Upper lobe of left lung (tissue), 6 donors: ENCODE measurements at places on chromosomes 2 and 18. TPM values are rescaled to one million over a fixed set of nuclear protein-coding genes. Genes with fewer than 3 reads are reported as not detected.

- peak; percentile 66 for DNase-seq
These were observed 62.3 kb upstream of the MCFD2 start for GRCh38 chr2:46977899-46978298.

DNA sequence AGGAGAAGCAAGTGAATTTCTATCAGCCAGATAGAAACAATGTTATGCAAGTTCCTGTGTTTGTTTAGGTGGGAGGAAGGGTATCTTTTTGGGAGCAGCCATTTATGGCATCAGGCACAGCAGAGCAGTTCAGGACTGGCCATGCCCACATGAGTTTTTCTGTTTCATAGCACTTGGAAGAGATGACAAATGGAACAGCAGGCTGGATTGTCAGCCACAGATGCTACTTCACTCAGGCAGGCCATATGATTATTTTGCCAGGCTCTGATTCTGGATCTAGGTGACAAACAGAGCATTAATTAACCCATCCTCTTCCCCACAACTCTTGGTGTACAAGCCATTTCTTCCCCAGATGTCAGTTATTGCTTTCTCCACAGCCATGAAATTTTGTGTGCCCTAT lies 63.8 kb downstream of the GALNT13 start:
- DNase-seq: no peak

DNA sequence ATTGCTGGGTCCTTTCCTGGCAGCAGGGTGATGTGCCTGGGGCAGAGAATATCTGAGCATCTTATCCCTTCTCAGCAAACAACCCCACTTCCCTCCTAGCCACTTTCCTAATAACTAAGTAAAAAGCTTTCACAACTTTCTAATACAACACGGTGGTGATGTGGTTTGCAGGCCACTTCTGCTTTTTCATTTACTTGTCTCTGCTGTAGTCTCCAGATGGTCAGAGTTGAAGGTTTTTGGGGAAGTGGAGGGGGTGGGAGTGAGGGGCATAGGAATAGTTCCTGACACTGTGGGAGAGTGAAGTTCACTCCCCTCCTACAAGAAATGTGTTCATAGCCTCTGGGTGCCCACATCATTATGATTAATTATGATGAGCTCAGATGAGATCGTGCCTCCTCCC lies 11.6 kb downstream of the OXER1 start:
- DNase-seq: no peak

DNA sequence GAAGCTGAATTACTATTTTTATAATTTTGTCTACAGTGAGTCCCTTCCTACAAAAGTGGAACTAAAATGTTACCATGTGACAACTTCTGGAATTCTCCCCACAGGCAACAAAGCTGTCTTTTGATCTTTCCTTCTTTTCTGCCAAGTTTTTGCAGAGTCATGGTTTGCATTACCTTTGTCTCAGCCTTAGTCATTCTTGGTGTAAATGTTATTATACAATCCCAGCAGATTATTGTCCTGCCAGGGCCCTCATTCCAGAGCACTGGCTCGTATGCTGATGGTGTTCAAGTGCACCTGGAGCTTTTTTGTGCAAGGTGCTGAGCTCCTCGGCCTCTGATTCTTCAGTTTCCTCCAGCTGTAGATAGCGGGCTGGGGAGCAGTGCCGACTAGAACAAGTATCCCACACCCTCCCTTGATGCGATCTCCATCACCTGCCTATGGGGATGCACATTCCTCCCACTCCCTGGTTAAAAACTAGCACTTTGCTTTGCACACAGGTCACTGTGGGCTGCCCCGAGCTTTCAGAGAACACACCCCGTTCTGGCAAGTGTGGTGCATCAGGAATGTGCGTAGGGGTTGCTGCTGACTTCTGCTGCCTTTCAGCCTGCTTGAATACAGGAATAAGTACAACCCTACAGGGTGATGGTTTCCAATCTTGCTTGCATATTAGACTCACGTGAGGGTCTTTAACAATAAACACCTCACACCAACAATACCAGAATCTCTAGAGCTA lies 263.6 kb downstream of the RNF144A start:
- DNase-seq: no peak

Gene CRACDL
- 23.4 TPM for total RNA-seq
